Stimulated activated CD8-positive, alpha-beta memory T cell treated with anti-CD3 and anti-CD28 coated beads, Interleukin-15, amount 100 ng/mL, for 1 hour (primary cell): ENCODE measurements at places on chromosomes 3 and 15.

GRCh38 chr15:55992769-55993110, 672 bp downstream of the NEDD4 start:
- DNase-seq: no peak

DNA sequence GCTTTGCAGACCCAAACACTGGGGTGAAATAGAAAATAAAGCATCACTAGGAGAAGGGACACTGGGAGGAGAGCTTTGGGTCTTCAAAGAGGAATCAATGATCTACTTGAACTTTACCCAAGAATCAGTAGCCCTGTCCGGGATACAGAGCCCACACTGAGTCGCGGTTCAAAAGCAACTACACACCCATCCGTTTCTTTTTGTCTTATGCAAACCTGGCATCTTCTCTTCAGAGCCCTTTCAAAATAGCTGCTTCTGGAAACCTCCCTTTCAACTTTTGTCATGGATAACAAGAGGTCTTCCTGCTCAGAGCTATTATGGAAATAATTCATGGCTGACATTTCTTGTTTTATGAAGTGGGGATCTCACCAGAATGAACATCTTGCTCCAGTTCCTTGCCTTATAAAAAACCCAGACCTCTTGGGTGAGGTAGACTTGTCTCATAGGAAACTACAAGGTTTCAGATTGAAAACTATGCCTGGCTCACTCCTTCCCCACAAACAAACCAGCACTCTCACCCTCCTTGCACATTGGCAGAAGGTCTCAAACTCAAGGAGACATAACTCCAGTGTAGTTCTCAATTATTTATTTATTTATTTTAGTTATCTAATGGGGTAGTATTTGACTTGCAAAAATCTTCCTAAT, 115.1 kb upstream of the ARHGEF3 start:
- no peak for DNase-seq

GRCh38 chr15:74892313-74892712, 2.5 kb downstream of the MPI start:
- no peak for DNase-seq

DNA sequence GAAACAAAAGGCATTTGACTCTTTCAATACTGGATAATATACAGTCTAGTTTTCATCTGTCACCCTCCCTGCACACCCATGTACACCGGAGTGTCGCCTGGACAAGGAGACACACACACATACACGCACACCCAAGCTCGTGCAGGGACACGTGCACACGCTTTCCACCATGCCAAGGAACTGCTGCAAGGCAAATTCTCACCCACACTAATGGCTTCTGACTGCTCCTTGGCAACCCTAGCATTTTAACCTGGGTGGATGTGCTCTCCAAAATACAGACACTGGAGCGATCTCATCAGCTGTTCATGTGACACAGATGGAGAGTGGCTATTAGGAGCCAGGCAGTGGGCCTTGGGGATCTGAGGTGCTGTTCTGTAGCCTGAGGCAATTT, 61.6 kb downstream of the MEIS2 start:
- DNase-seq: no peak

GRCh38 chr15:25658560-25658959, 204.6 kb downstream of the ATP10A start:
- no peak for DNase-seq

- DNase-seq: no peak
Measured at GRCh38 chr3:32424581-32425250, 33.1 kb downstream of the CMTM7 start.

GRCh38 chr15:62567501-62567900, 402.4 kb upstream of the C2CD4B start:
- no peak for DNase-seq

DNA sequence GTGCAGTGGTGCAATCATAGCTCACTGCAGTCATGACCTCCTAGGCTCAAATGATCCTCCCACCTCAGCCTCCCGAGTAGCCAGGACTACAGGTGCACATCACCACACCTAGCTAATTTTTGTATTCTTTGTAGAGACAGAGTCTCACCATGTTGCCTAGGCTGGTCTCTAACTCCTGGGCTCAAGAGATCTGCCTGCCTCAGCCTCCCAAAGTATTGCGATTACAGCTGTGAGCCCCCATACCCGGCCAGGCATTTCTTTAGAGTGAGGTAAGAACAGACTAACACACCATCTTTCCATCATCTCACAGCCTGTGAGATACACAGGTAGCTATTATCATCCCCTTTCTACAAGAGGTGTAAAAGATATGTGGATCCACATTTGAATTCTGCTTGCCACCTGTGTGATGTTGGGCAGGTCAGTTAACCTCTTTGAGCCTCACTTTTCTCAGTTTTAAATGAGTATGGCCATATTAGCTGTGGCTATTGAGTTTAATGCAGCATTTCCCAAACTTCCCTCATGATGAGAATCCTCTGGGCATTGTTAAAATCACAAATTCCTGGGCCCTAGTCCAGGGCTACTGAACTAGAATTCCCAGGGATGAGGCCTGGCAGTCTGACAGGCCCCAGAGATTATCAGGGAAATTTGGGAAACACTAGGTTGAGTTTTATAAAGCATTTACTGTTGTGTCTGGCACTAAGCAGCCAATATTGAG, 46.0 kb downstream of the ANP32A start:
- DNase-seq: no peak

DNA sequence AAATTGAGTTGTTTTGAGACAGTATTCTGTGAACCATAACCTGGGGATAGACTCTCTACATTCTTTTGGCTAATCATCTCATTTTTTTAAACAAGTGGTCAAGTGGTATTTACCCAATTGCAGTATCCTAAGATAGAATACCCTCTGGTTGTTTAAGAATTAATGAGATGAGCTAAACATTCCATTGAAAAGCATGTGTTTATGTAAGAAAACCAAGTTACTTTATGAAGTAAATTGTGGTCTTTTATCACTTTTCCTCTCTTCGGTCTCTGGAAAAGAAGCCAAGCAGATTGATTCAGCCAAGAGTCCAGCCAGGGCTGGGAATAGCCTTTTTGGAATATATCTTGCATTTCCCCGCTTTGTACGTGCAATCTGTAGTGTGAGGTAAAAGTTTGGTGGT, 185.7 kb upstream of the TOPAZ1 start:
- no peak for DNase-seq

GRCh38 chr15:26972636-26973035, 1.7 kb downstream of the GABRG3 start:
- no peak for DNase-seq

GRCh38 chr15:29062179-29062591, 176.4 kb downstream of the APBA2 start:
- no peak for DNase-seq

DNA sequence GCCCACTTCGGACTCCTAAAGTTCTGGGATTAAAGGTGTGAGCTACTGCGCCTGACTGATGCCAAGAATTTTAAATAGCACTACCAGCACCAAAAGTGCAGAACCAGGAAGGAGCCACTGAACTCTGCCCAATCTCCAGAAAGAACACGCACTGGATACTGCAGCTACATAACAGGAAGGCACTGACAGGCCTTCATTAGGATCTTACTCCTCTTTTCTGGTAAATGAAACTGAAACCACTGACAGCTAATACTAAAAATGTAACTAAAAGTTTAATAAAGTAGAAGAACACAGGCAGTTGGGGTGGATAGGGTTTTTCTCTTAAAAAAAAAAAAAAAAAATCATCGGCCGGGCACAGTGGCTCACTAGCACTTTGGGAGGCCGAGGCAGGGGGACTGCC, 74.1 kb upstream of the CHRM5 start:
- DNase-seq: no peak

DNA sequence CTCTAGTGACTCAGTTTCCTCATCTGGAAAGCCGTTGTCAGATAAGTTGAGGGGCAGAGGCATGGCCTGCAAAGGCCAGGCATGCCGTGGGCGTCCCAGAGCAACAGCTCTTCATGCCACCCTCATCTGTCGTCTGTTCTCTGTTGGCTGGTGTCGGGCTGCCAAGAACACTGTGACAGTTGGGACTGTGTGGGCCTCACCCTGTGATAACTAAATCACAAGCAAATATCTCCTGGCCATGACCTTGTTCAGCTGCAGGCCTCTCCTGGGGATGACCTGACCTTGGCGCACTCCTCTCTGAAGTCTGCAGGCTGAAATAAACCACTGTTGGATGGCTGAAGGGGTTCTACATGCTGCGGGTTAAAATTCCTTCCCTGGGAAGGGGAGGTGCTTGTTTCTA, 145.9 kb downstream of the SHQ1 start:
- DNase-seq: no peak

DNA sequence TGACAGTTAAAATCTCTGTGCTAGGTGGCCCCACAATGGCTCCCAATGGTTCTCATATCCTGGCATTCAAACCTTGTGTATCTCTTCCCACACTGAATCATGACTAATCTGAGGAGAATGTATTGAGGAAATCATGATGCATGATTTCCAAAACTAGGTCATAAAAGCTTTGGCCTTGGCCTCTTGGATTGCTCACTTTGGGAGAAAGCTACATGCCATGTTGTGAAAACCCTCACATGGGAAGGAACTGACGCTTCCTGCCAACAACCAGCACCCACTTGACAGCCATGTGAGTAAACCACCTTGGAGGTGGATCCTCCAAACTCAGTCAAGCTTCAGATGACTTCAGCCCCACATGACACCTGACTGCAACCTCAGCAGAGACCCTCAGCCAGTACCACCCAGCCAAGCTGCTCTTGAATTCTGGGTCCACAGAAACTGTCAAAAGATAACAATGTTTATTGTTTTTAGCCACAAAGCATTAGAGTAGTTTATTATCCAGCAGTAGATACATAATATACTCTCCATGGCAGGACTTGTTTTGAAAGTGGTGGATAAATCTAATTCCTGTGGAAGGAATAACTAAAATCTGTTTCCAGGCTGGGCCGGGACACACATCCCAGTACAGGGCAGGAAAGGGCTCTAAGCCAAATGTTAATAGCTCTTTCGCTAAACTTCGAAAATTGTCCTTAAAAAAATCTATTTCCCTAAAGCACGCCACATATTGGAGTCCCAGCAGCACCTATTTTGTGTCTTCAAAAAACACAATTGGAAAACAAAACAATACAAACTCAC, 1.0 kb upstream of the ZNF620 start:
- no peak for DNase-seq

DNA sequence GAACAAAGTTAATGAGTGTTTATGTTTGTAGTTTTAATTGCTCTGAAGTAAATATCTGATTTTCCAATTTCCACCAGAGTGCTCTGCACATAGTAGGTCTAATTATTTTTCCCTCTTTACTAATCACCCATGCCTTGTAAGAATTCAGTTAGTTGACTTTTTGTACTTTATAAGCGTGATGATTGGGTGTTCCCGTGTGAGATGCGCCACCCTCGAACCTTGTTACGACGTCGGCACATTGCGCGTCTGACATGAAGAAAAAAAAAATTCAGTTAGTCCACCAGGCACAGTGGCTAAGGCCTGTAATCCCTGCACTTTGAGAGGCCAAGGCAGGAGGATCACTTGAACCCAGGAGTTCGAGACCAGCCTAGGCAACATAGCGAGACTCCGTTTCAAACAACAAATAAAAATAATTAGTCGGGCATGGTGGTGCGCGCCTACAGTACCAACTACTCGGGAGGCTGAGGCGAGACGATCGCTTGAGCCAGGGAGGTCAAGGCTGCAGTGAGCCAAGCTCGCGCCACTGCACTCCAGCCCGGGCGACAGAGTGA, 507 bp upstream of the VHL start:
- DNase-seq: no peak
